GM12891 (cell line): ENCODE measurements at places on chromosomes 5 and 9.

DNA sequence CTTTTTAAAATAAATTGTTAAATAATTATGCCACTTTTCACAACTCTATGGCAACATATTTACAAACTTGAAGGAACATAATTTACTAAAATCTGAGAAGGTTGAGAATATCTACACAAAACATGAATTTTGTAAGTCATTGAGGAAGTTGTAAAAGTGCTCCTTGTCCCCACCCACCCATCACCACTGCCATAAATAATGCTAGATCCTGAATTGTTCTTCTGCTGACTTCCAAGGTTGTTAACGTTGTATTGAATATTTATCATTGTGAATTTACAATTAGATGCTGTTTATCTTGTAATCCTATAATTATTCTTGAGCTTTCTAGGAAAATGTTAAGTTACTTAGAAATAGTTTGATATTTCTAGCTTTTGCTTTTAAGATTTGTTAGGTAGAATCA lies 908.0 kb upstream of the COX7C start:
- DNase-seq = no peak

- DNase-seq = no peak
Measured at GRCh38 chr9:37337301-37337890, 85.1 kb upstream of the GRHPR start.

GRCh38 chr9:129998491-129999140 lies 44.4 kb downstream of the FNBP1 start:
- no peak for DNase-seq

- no peak for DNase-seq
Measured at GRCh38 chr5:102796498-102796897, 41.4 kb downstream of the PAM start.

DNA sequence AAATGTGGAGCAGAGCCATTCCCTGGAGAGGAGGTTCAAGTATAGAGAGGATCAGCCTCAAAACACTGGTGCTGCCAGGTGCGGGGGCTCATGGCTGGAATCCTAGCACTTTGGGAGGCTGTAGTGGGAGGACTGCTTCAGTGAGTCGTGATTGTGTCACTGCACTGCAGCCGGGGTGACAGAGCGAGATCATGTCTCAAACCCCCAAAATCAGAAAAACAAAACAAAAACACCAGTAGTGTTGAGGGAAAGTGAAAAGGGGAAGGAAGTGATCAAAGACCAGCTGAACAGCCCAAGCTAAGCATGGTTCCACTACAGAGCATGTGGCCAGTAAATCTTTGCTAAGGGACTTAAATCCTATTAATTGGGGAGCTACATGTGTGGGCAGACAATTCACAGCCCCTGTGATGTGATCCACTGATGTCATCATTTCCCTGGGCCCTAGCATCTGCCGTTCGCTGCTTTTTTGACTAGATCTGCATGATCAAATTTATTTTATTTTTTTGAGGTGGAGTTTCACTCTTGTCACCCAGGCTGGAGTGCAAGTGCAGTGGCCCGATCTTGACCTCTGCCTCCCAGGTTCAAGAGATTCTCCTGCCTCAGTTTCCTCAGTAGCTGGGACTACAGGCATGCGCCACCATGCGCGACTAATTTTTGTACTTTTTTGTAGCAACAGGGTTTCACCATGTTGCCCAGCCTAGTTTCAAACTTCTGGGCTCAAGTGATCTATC lies 2.7 kb upstream of the PCBD2 start:
- no peak for DNase-seq

DNA sequence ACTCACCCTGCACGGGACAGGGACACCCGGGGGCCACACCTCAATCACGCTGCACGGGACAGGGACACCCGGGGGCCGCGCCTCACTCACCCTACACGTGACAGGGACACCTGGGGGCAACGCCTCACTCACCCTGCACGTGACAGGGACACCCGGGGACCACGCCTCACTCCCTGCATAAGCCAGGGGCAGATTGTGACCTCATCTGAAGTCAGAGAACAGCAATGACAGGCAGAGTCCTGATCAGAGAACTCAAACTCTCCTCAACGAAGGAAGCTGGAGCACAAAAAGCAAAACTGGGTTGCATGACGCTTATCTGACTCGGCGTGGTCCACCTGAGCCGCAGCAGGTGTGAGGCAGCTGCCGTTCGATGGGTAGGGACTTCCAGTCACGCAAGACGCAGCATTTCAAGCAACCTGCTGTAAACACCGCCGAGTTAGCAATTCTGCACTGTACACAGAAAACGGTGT lies 3.2 kb downstream of the TERT start:
- DNase-seq = no peak

DNA sequence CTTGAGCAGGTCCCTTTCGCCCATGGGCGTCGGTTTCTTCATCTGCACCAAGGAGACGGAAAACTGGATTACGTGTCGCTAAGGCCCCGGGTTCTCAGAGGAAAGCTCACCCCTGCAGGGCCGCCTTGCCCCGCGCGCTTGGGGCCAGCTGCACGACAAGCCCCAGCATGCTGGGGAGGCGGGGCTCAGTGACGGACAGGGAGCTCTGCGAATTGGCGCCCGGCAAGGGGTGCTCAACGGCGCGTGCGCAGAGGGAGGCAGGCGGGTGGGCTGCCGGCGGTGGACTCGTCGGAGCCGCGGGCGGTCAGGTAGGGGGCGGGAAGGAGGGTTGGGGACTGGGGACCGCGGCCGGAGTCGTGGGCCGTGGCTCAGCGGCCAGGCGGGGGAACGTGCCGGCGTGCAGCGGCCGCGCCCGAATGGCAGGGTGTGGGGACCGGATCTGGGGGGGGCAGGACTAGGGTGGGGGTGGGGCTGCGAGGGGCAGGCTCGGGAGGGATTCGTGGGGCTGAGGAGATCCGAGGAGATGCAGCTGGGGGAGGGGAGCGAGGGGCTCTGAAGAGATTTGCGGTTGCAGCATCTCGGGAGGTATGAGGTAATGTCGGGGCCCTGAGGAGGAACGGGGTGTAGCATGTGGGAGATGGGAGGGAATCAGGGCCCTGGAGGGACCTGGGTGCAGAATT lies at the start of gene TRIM32:
Gene TRIM32 (plus strand): TSS at position 232 of the 680 bp plus-strand sequence. CDS start 10,438 bp downstream, outside the sequence.
- peak; percentile 87 for DNase-seq

DNA sequence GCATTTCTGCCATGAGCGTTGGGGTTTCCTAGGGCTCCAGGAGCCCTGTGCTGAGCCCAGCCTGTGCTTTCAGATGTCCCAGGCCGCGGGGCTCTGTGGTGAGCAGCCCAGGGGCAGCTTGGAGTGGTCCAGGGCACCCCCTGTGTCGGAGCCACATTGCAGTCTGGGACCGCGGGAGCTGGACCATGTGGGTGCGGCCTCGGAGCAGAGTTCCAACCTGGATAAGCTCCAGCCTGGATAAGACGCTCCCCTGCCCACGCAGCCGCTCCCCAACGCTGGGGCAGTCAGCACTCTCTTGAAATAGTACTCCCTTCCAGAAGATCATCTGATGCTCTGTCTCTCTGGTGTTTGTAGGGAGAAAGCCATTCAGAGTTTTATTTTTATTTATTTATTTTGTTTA lies 111.1 kb downstream of the WNK2 start:
- DNase-seq = peak; percentile 16
